Stimulated activated naive CD4-positive, alpha-beta T cell treated with Interleukin-2 at 50 U/mL for 16 hours (primary cell): ENCODE measurements at places on chromosomes 11 and 22.

GRCh38 chr11:105432241-105432995 lies 177.5 kb upstream of the GRIA4 start:
- no peak for DNase-seq

DNA sequence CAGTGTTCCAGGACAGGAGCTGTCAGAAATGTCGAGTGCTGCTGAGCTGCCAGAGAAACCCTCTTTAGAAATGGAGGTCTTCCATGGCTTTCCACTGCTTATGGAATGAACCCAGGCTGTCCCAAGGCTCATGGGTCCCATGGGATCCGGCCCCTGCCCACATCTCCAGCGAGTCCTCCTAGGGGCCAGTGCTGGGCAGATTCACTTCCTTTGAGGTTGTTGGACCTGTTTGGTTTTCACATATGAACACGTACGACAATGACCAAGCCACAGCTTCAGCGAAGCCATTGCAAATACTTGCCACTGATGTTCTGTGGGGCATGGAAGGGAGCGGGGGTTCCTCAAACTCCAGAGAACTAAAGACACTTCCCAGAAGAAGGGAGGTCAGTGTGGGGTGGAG lies 483.3 kb downstream of the TBC1D22A start:
- no peak for DNase-seq

- peak; percentile 65 for DNase-seq
These were observed 42.0 kb upstream of the CXCR5 start for GRCh38 chr11:118841469-118842242.

DNA sequence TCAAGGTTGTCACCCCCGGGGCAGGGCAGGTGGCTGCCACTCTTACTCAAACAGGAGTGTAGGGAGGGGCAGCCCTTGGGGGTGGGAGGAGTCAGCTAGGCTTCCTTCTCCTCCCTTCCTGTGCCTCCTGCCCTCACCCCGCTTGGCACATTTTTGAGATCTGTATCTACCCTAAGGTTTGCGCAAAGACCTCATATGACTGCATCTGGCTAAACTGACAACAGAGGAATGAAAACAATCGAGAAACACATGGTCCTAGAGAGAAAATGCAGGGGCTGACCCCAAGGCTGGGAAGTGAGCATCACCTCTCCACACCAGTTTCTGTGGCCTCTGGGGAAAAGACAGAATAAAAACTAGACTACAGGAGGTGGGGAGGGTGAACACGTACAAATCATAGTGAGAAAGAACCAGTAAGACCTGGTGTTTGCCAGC lies 28.1 kb downstream of the IGSF9B start:
- peak; percentile 61 for DNase-seq

GRCh38 chr11:110089617-110090282 lies 3.4 kb upstream of the ZC3H12C start:
- DNase-seq, result no peak

GRCh38 chr11:9962722-9963121 lies 298.8 kb downstream of the SWAP70 start:
- no peak for DNase-seq

DNA sequence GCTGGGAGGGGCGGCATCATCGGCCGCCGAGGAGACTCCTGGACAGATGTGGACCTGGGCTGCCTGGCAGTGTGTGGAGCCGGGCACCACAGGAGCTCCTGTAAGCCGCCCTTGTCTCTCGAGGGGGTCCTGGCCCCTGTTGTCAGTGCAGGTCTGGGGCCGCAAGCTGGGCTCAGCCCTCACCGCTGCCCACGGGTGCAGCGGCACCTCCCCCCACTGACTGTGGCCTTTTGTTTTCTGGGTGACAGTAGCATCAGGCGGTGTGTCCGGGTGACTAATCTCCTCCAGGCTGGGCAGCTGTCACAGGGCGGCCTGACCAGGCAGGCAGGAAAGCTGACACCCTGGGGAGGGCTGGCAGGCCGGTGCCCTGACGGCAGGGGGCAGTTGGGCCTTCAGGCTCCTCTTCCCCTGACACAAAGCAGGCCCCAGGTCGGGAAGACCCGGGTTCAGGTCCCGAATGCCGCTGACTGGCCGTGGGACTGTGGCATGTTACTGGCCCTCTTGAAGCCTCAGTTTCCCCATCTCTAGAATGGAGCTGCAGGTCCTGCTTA lies 16.3 kb downstream of the DGKZ start:
- no peak for DNase-seq
